ENCODE measurements at places on chromosomes 16 and 17.

GRCh38 chr16:66728117-66728787 is 23.2 kb downstream of the DYNC1LI2 start:
- DNase-seq, result no peak

DNA sequence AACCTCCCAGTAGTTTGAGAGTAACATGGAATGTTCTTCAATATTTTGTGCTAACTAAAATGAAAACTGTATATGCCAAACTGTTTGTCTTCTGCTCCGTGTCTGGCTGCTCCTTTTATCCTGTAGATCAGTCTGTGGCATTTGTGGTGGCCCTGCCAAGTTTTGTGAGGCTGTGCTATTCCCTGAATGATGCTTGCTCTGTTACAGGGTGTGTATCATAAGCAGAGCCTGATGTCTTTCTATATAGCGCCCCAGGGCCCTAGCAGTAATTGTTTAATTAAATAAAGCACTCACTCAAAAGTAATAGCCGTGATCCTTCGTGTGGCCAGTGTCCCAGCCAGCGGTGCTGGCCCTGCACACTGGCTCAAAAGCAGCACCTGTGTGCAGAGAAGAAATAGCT is 27.8 kb upstream of the NAT9 start:
- DNase-seq, result no peak

- DNase-seq, result no peak
Measured at GRCh38 chr16:31187808-31188189, 7.9 kb downstream of the FUS start.

DNA sequence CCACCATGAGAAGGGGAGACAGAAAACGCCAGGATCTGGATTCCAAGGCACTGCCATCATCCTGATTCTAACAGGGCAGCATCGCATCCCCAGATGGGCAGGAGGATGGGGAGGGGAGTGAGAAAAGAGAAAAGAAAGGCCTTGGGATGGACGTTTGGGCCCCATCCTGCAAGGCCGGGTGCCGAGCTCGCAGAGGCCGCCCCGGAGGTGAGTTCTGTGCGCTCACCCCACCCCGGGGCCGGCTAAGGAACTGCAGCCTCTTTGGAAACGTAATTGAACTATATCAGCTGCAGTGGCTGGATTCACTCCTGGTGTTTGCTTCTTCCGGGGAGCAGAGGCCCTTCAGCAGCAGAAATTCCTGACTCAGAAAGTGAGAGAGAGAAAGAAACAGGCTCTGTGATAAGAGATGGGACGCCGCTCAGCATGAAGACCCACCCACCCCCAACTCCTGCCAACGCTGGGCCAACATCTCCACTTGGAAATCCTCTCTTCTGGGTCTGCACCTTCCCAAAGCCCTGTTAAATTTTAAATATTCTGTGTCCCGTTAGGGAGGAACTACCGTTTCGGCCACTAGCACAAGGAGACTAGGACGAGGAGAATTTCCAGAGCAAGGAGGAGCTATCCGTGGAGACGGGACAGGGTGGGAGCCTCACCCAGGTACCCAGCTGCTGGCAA is 8.5 kb upstream of the SSTR2 start:
- peak; percentile 48 for DNase-seq

GRCh38 chr16:88566158-88566557 is 4.0 kb upstream of the ZC3H18 start:
- DNase-seq, result peak; percentile 82

DNA sequence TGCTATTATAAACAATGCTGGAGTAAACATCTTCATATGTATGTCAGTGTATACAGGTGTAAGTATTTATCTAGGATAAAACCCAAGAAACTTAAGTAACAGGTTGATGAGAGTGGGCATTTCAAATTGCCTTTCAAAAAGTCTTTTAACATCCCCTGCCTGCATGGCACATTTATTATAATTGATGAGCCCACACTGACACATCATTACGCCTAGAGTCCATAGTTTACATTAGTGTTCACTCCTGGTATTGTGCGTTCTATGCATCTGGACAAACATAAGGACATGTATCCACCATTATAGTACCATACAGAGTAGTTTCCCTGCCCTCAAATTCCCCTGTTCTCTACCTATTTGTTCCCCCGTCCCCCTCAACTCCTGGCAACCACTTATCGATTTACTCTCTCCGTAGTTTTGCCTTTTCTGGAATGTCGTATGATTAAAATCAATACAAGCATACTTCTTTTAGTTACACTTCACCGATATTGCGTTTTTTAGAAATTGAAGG is 53.7 kb downstream of the NACA2 start:
- no peak for DNase-seq

DNA sequence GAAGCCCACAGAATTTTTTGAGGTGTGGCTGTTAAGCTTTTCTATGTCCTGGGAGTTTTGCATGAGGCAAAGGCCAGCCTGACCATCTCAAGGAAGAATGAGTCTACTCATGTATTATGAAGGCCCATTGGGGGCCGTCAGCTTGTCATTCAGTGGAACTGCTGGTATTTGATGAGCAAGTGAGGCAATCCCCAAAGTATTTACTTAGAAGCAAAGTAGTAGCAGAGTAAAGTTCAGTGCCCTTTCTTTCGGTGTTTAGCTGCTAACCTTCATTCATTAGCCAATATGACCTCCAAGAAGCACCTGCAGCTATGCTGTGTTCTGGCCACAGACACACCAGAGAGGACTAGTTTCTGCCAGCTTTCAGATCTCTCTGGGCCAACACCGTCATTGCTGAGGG is 80.2 kb downstream of the RPA1 start:
- DNase-seq, result no peak

DNA sequence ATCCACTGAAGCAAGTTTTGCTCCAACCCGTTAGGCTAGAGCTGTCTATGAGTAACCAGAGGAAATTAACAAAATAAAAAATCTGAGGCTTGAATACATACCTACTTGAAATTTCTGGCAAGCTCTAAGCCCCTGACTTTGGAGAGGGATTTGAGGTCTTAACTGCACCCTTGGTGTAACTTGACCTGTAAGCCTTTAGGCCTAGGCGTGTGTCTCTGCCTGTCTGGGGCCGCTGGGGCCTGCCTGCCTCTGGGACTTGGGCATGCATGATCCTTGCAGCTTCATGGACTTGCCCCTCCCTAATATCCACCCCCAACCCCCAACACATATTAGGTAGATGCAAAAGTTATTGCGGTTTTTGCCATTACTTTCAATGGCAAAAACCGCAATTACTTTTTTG is 3.7 kb upstream of the CDC42EP4 start:
- DNase-seq, result no peak

DNA sequence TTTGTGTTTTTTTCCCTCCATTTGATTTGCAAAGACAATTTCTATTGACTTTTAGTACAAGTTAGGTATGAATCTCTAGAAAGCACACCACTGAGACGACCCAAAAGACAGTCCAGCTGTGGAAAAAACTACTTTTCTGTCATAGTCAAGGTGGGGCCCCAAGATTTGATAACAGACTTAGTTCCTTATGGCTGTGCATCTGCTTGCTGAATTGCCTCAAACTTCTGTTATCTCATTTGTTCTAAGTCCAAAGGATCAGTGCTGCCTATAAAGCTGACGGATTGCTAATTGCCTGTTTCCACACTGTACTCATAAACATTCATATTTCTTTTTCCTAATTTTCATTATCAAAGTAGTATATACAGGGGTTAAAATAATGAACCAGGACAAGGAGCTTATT is 180.8 kb downstream of the SPECC1 start:
- DNase-seq, result no peak

DNA sequence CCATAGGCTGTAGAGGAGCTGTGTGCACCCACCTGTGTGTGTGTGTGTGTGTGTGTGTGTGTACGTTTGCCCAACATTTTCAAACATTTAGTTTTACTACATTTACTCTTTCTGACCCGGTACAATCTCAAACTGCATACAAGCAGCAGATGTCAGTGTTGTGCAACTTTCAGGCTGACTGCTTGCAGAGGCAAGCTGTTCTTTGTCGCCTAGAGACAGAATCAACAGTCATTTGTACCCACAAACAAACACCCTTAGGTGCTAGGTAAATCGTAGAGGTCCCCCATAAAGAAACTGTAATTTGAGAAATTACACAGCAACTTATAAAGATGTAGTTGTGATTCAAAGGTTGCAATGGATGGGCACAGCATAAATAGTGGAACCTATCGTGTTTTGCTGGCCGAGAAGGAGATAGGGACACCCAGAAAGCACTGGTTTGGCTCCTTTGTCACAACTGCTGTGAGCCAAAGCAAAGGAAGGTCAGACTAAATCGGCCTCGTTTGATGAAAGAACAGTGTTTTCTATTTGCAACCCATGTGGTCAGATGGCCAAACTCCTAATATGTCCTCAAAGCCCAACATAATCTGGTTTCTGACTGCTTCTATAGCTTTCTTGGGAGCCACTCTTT is 478.4 kb downstream of the TOX3 start:
- DNase-seq, result no peak

GRCh38 chr16:78504401-78504851 is 405.0 kb downstream of the WWOX start:
- DNase-seq, result no peak

DNA sequence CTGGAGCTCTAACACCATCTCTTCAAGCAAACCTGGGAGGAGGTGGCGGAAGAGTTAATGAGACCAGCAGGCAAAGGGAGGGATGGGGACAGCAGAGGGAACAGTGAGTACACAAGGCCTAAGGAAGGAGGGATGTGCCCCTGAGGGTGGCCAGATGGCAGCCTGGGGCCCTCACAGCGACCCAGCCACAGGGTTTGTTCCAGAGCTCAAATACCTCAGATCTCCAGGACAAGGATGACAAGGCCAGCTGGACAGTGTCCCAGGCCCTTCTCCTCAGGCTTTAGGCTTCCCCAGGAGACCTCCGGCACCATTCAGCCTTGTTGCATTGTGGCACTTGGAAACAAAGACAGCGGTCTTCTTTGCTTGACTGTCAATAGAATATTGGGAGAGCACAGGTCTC is 14.9 kb downstream of the CDIP1 start:
- DNase-seq, result no peak

DNA sequence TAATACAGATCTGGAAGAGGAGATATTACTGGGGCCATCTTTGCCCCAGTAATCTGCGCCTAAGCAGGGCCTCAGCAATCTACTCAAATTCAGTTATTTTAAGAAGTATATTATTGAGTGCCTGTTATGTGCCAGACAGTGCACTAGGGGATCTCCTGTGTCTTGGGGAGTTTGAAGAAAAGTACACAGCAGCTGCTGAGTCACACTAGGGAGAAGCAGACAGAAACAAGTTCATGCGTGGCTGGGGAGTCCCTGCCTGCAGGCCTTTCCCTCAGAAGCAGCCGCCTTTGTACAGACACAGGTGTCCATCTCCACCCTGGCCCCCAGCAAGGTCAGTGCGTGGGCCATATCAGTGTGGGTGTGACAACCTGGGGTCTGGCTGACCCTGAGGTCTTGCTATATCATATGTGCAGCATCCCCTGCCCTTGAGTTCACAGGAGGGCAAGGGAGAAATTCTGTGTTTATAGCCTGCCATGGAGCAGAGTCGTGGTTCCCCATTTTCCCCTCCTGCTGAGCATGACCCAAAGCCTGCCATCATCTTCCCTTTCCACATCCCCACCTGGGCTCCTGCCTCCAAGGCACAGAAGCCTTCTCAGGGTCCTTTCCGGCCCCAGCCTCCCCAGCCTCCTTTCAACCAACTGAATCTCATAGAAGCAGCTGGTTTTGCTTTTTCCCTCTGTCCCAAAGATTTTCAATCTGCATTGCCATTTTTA is 229.9 kb upstream of the SDK2 start:
- no peak for DNase-seq

- DNase-seq, result no peak
Measured at GRCh38 chr17:29445844-29446243, 55.7 kb downstream of the TAOK1 start.

DNA sequence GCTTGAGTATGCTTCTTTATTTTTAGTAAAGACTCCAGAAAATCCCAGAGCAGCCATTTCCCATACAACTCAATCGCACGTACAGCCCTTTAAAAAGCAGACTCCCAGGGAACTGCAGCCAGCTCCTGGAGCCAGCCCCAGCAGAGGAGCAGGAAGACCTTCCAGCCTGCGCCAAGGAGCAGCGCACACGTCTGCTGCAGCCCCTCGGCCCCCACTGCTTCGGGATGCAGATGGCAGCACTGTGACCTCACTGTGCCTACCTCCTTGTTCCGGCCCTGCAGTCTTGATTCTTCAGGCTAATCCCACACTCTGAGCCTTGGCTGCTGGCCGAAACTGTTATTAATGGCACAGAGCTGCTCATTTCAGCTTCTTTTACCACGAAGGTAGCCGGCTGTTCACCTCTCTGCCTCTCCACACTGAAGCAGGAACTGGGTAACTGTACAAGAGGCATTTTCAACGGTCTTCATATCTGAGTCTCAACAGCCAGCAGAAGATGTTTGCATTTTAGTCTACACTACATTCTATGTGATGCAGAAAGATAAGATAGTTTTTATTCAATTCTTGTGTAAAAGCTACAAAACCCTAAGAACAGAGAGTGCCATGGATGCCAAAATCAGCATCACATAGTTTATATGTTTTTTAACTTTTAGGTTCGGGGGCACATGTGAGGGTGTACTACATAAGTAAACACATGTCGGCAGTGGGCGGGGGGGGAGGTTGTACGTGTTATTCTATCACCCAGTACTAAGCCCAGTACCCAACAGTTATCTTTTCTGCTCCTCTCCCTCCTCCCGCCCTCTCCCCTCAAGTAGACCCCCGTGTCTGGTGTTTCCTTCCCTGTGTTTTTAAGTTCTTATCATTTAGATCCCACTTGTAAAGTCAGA is 130.9 kb downstream of the ANKRD11 start:
- DNase-seq, result no peak

DNA sequence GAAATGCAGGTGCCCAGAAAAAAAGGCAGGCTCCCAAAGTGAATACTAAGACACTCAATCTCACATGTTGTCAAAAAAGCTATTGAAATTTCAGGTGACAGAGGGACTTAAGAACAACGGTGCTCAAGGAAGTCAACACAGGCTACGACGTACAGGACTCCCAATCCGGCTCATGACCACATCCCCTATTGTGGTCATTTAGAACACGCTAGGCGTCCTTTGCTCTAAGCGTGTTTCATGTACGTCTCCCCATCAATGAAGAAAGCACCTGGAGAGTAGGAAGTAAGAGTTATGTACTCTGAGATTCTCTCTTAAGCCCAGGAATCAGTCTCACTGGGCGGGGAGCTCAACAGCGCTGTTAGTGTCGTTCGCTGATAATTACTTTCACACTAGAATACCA is 94.1 kb downstream of the MRM3 start:
- DNase-seq, result no peak

DNA sequence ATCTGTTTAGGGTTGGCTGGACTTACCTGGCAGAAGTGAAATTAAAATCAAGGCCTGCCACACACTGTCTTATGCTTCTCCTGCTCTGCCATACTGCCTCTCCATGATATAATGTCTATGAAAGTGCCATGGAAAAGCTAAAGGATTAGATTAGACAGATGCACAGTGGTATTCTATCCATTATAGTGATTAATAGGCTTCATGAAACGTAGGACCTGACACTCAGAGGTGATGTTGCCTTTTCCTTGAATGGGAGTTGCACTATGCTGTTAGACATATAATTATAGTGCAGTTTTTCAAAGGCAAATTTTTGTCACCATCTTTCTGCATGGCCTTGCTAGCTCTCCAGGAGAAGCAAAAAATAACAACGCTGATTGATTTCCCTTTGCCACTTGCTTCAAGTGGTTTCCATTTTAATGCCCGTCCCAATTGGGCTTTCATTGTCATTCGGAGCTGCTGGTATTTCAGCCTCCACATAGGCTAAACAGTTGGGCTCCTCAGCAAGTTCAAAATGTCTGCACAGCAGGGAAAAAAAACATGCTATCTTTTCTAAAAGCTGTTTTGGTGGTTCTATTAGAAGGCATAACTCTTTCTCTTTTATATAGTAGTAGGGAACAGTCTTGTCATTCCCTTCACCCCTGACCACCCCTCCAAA is 502.8 kb upstream of the GOT2 start:
- DNase-seq, result no peak

GRCh38 chr16:56344518-56345405 is 80.6 kb downstream of the AMFR start:
- no peak for DNase-seq

GRCh38 chr16:89491974-89492687 is 1.8 kb upstream of the ANKRD11 start:
- DNase-seq, result no peak

Measured in stimulated activated CD4-positive, alpha-beta T cell treated with anti-CD3 and anti-CD28 coated beads, Interleukin-15, amount 100 ng/mL, for 48 hours (primary cell).